ENCODE measurements at places on chromosomes 3 and 15.

GRCh38 chr3:127949446-127950055 is 34.5 kb downstream of the KBTBD12 start:
- DNase-seq = no peak

DNA sequence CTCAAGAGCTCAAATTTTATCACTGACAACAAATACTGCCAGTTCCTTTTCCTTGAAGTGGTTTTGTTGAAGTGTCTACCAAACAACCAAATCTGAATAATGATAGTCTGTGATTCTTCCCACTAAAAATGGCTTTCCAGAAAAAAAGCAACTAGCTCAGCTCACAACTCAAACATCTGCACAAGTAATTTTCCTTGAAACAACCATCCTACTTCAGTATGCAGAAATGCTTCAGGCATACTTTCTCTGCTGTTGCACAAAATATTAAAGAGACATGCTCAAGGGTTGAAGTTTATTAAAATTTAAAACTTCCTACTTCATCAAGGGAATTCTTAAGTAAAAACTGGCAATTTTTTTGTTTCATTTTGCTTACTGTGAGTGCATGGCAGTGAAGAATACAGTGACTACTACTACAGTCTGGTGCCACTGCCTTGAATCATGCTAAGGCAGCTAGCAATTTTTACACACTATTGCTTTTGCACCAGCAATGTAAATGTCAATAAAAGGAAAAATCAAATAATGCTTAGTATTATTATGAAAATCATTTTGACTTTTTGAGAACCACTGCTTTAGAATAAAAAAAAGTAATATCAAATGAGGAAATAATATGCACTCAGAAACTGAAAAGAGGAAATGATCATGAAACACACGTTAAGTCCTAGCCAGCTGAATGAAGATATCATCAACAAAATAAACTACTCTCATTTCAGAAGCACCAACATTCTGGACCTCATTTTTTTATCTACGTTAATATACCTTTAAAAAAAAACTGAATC is 33.6 kb downstream of the VPS13C start:
- DNase-seq = no peak

- DNase-seq = no peak
These were observed 110.3 kb downstream of the GBE1 start for GRCh38 chr3:81651139-81651538.

DNA sequence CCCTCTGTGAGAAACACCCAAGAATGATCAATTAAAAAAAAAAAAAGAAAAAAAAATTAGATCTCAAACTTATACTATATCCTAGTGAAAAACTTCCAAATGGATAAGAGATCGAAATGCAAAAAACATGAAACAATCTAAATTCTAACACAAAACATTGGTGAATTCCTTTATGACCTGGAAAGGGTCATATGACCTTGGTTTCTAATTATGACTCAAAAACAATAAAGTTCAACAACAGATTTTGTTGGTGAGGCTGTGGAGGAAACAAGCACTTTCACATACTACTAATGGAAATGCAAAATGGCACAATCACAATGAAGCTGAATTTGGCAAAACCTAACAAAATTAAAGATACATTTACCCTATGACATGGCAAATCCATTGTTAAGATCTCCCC is 45.3 kb downstream of the HSPBAP1 start:
- DNase-seq = no peak

- no peak for DNase-seq
These were observed 68.8 kb downstream of the VGLL3 start for GRCh38 chr3:86921971-86922680.

DNA sequence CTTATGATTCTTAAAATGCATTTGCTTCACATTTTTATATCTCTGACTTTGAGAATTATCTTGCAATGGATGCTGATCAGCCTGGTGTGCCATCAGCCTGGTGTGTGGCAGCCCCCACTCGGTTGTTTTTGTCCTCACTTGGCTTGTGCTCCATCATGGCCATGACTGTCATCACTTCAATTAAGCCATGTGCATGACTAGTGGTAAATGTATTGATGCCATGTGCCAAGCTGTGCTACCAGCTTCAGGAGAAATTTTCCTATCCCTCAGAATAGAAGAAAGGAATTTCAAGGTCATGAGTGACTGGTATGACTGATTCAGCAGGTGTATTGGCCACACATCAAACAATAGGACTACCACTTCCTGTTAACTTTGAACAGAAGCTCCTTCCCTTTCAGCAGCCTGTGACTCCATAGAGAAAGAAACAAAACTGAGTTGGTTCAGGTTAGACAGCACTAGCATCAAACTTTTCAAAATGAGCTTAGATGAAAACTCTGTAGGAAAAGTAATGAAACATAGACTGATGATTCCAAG is 251.7 kb downstream of the GRM7 start:
- no peak for DNase-seq

DNA sequence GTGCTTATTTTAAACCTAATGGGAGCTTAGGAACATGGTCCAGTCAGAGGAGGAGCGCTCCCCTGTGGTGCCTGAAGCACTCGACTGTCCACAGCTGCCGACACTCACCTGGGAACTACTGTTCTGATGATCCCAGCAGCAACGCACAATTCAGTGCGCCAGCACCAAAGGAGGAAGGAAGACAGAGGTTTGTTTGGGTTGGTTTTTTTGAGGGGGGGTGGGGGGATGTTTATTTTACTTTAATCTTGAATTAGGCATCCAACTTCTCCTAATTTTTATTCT is 48.8 kb upstream of the VGLL4 start:
- no peak for DNase-seq

DNA sequence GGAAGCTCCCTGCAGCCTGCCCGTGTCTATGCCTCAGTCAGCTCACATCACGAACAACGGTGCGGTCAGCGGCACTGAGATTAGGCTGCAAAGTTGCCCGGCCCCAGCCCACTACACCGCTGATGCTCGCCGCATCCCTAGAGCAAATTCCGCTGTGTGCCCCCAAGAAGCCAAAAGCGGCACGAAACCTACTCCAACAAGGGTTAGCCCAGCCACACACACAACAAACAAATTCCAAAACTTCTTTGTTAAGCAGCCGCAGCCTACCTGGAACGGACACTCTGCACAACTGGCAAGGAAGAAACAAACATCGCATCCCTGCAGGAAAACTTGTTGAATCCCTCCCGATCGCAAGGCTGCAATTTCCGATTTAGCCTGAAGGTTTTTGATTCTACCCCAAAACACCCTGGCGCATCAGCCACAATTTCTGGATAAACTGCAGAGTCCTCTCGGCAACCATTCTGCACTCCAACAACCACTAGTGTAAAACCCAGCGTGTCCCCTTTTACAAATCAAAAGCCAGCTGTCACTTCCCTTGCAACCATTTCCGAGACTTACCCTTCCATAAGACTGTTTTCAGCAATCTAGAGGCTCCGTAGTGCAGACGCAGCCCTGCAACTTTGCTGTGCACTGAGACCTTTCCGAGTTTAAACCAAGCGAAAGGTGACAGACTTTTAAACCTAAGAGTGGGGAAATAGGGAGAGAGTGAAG is 449 bp downstream of the ROBO1 start:
- no peak for DNase-seq

DNA sequence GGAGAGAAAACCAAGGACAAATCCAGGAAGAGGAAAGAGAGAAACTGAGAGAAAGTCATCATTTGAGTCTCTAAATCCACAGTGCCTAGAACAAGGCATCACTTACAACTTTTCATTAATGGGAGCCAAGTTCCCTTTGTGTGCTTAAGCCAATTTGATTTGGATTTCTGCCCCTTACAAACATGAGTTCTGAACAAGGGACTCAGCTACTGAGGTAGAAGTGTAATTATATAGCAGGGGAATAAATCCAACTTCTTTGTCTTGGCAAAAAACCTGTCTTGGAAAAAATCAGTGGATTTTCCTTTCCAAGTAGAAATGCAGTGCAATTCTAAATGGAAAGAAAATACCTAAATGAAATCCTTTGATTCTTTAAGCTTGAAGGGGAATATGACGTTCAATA is 307.2 kb upstream of the CNTN3 start:
- no peak for DNase-seq

- DNase-seq = no peak
These were observed 31.7 kb downstream of the SYNPR start for GRCh38 chr3:63309768-63310167.

DNA sequence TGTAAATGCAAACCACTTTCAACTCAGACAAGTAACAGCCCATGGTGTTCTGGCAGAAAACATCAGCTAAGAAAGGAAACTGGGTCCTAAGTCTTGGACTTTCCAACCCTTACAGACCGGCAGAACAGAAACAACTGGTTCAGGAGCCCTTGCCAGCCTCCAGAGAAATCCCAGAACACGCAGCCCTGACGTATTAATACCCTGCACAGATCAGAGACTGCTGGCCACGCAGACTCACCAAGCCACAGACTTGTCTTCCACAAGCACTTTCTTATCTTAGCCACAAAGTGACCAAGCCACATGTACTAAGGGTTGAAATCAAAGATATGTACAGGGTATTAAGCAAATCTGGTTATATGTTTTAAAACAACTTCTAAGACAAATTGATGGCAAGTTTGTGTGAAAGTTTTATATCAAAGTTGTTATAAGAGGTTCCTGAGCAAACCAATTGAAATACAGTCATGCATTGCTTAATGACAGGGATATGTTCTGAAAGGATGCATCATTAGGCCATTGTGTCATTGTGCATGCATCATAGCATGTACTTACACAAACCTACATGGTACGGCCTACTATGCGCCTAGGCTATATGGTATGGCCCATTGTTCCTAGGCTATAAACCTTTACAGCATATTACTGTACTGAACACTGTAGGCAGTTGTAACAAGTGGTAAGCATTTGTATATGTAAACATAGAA is 36.8 kb downstream of the BTD start:
- DNase-seq = no peak

DNA sequence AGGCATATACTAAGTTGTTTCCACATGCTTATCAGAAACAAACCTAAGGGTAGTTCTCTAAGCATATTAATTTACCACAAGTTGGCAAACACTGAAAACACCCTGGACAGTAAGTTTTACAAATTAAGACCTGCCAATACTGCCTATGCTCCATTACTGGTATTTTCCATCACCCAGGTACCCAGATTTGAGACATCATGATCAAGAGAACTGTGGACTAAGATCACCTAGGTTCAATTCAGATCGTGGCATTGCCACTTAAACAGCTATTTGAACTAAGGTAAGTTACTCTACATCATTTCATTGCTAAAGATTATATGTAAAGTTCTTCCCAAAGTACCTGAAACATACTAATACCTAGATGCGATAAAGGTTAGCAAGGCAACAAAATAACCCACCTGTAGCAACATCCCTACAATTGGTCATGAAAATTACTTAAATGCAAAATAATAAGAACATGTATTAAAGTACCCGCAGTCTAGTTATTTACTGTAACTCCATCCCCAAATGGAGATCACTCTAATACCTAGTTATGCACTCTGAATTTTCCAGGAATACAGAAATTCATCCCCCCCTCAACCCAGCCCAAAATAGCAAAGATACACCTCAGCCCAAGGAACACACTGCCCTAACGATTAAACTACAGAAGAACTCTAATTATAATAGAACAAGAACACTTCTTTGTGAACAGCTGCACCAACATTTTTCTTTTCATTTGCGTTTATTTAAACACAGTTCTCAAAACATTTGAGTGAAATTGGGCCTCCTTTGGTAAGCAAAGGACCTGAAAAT is 21.6 kb downstream of the TRA2B start:
- no peak for DNase-seq

- DNase-seq = no peak
These were observed 78.0 kb downstream of the BBX start for GRCh38 chr3:107600780-107601179.

- DNase-seq = no peak
These were observed 17.4 kb upstream of the TMPRSS7 start for GRCh38 chr3:112017091-112017490.

- DNase-seq = no peak
These were observed 503.5 kb downstream of the EDEM1 start for GRCh38 chr3:5690904-5691532.

DNA sequence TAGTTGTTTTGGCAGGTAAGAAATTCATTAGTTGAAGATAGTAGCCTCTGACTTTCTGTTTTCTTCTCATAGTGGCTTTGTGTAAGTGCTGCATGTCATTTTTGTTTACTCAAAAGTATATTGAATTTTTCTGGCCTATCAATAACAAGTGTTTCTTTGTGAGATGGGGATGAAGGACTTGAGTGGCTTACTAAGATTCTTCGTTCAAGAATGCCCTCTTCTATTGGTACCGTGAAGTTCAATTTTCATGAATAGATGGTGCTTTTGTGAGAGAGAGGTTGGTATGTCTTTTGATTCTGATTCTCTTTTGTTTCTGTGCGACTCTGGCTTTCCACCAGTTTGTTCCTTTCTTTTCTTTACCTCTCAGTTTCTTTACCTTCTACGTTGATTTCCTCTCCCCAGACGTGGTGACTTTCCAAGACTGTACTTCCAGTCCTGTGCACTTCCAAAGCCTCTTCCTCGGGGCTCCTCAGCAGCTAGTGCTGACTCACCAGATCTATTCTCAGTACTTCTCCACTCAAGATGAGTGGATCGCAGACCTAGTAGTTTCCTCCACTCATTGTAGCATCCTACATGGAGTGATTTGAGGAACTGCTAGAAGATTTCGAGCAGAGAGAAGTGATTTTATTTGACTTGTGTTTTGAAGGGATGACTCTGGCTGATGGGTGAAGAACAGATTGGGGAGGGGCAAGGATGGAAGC is 82.0 kb upstream of the EPHB3 start:
- DNase-seq = no peak

GRCh38 chr3:16319307-16319706 is 54.3 kb downstream of the OXNAD1 start:
- DNase-seq = peak; percentile 79

DNA sequence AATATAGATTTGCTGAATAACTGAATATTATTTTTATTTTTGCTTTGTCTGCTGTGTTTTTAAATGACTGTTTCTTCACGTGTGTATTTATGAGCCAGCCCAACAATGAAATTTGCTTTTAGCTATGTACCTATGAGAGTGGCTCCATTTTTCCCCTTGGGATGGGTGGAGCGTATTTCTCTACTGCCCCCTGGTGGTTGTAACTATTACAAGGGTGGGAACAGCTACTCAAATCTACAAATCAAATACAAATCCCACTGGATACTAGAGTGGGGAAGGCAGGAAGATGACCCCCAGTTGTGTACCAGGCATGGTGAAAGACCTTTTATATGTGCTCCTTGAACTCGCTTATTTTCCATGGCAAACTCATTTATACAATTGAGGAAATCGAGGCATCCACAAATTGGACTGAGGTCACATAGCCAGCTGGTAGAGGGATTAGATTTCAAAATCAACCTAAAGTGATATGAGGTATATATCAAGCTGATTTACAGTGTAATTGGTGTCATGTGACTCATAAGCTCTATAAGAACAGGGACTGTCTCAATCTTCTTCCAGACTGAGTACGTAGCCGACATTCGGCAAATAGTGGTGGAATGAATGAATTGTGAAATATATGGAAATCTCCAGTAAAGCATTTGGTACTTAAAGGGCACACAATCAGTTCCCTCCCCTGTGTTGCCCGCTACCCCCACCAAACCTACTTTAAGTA is 69.5 kb upstream of the VEPH1 start:
- no peak for DNase-seq

DNA sequence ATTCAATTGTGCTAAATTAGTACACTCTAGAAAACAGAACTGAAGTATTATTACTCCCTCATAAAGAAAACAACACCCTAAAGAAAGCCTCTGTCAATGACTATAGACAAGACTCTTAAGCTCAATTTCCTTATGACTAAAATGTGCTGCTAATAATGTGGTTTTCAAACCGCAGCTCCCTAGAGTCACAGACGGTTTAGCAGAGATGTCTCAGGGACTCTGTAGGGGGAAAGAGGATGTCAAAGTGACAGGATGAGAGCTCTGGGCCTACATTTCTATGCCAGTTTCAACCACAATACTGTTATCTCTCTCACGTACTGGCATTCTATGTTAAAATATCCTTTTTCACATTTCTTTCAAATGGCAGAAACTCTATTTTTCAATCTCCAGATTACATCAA is 37.6 kb upstream of the WDR49 start:
- peak; percentile 48 for DNase-seq

All from T-helper 2 cell treated with Interferon-gamma antibody and Interleukin-4, amounts not matched to agents 5 μg/mL and 100 μg/mL, for 36 hours (primary cell).